ENCODE measurements at places on chromosomes 12 and 14.

DNA sequence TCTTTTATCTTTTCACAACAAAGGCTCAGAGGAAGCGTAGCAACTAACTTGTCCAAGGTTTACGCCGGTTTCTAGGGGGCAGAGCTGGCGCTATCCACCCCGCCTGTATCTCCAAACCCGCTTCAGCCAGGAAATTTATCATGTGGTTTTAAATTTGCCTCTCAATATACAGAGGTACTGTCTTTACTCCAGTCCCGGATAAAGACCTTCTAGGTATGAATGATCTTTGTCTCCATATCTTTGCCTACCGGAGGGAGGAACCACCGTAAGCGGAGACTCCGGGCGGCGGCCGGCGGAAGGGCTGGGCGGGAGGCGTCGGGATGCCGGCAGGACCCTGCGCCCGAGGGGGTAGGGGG, 693 bp upstream of the RIMKLB start:
- DNase-seq, result no peak

DNA sequence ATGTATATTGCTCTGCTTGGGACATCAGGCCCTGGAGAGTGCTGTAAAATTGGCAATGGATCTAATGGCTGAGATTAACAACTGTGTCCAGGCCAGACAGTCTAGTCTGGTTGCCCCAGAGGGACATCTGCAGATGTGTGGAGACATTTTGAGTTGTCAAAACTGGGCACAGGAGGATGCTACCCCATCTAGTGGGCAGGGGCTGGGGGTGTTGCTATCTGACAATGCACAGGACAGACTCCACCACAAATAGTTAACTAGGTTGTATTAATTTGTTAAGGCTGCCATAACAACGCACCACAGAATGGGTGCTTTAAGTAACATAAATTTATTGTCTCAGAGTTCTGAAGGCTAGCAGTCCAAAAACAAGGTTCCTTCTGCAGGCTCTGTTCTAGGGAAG, 302.5 kb upstream of the AMIGO2 start:
- DNase-seq, result no peak

GRCh38 chr12:3119192-3119755, 42.1 kb downstream of the TSPAN9 start:
- no peak for DNase-seq

DNA sequence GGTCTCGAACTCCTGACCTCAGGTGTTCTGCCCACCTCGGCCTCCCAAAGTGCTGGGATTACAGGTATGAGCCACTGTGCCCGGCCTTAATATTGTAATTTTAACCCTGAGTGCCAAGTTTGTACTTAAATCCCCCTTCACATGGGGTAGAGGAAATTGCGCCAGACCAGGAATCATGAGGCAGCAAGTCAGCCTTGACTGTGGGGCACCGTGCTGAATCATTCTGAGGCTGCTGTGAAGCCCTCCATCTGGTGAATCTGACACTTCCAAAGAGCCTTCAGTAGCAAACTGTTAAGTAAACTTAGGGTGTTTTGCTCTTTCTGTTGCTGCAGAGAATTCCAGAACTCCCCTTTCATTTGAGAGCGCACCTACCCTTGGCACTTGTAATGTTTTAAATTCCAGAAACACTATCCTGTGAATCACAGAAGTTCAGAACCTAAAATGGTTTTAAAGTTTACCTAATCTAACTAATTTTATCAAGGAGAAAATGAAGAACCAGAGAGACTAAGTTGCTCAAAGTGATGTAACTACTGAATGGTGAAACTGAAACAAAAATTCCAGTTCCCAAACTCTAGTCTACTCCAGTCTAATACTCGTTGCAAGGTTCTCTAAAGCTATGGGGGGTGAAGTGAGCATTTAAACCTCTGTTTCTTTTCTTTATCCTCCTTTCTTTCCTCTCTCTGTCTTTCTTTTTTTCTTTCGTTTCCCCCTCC, 7.5 kb downstream of the HEBP1 start:
- no peak for DNase-seq

- peak; percentile 36 for DNase-seq
Measured at GRCh38 chr12:104682790-104683279, 226.1 kb downstream of the CHST11 start.

DNA sequence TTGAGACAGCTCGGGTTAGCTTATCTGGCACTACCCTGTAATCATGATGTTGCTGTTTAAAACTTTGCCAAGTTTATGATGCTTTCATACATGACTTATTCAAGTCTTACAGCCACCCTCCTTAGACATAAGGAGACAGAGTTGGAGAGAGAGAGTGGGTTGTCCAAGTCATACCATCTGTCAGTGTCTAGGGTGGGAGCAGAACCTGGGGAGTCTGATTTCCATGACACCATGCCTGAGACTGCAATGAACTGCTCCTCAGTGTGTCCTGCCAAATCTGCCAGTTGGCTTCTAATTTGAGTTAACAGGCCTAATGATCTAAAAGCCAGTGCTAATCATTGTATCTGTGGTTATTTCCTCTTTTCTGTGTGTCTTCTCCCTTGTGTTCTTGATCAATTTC, 43.7 kb upstream of the PHC1 start:
- no peak for DNase-seq

DNA sequence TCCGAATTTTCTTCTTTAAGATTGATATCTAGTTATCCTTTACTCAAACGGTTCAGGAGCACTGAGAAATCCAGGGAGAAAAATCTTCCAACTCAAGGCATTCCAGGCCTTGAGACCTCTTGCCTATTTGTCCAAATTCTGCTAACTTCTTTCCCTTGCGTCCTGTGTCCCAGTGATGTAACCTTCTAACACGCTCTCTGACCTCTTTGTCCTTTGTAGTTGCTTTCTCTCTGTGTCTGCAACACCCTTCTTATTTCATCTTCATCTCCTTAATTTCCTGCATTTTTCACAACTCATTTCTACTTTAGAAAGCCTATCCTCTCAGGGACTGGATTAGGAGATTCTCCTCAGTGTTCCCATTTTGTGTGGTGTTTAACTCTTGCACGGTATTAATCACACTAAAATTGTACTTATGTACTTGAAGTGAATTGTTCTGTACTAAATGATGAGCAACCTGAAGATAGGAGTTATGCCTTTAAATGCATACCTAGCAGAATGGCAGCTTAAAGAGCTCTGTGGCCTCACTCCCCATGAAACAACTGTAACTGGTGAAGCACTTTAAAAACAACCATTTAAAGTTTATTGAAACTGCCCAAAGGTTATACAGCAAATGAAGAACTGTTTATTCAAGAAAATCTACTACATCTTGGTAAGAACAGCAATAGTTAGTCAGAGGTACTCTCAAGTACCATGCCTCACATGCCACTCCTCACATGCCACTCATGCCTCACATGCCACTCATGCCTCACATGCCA, 7.4 kb upstream of the SNAPC1 start:
- no peak for DNase-seq

DNA sequence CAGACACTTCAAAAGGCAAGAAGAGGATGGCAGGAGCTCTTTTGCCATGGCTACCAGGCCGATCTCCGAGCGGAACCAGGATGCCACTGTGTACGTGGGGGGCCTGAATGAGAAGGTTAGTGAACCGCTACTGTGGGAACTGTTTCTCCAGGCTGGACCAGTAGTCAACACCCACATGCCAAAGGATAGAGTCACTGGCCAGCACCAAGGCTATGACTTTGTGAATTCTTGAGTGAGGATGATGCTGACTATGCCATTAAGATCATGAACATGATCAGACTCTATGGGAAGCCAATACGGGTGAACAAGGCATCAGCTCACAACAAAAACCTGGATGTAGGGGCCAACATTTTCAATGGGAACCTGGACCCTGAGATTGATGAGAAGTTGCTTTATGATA, 9.8 kb downstream of the GARIN2 start:
- no peak for DNase-seq

- no peak for DNase-seq
Measured at GRCh38 chr14:74555476-74556050, 56.5 kb downstream of the LTBP2 start.

GRCh38 chr12:113961921-113962710, 4.0 kb downstream of the RBM19 start:
- no peak for DNase-seq

All from KG1 (cell line).